ENCODE measurements at places on chromosomes 5 and 9.
A peak's percentile ranks its signal among the peaks of the same experiment; 100 is the strongest.

DNA sequence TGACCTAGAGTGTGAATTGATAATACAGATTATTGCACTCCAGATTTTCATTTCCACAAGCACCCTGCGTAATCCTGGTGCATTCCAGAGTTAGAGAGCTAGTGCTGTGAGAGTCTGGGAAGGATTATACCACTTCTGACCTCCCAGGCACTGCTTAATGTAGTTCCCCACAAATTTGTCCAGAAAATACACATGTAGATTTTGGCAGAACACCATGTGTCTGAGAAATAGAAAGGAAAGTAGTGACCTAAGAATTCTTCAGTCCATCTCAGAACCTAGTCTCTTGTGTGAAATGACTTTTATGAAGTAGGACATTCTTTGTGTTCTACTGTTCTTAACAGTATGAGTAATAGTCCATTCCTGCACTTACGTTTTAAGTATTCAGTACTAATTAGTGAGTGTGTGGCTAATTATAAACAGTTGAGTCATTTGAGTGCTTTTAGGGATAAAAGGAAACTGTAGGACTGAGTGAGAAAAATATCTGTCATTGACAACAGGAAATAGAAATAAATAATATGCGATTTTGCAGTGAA, 27.8 kb upstream of the PTPDC1 start:
- DNase-seq = peak; percentile 7

DNA sequence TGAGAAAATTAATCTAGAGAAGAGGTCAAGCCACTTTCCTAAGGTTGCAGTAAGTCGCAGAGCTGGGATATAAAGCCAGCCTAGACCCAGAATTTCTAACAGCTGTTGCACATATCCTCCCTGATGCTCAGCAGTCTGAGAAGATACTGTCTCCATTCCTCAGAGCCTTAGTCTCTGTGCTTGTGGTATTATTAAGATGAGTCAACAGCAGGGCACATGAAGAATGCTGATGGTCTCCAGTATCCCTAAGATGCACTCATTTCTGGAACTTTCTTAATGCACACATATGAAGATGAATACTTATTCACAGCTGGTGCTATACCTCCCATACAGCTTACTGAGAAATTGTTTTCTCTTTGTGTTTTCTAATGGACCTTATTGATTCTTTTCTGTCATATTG, 32.5 kb downstream of the SGCD start:
- peak; percentile 62 for DNase-seq

- DNase-seq = no peak
These were observed 1.4 kb downstream of the CDC37L1 start for GRCh38 chr9:4680750-4681149.

GRCh38 chr5:148446611-148447010, 62.9 kb downstream of the FBXO38 start:
- DNase-seq = no peak

DNA sequence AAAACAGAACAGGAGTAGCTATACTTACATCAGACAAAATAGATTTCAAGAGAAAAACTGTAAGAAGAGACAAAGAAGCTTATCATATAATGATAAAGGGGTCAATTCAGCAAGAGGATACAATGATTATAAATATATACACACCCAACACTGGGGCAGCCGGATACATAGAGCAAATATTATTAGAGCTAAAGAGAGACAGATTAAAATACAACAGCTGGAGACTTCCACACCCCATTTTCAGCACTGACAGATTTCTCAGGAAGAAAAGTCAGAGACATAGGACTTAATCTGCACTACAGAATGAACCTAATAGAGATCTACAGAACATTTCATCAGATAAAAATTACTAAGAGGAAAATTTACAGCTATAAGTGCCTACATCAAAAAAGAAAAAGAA, 35.7 kb downstream of the OXCT1 start:
- no peak for DNase-seq

- no peak for DNase-seq
These were observed 103.9 kb upstream of the NR5A1 start for GRCh38 chr9:124611106-124611505.

DNA sequence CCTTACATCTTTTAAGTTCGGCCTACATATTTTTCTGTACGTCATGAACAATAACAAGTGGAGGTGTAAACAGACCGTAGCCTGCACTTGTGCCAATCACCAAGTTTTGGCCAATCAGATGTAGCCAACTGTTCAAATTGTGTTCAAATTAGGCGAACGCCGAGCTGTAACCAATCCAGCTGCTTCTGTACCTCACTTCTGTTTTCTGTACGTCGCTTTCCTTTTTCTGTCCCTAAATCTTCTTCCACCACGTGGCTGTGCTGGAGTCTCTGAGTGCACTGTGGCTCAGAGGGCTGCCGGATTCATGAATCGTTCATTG, 26.4 kb downstream of the TRIM14 start:
- no peak for DNase-seq

DNA sequence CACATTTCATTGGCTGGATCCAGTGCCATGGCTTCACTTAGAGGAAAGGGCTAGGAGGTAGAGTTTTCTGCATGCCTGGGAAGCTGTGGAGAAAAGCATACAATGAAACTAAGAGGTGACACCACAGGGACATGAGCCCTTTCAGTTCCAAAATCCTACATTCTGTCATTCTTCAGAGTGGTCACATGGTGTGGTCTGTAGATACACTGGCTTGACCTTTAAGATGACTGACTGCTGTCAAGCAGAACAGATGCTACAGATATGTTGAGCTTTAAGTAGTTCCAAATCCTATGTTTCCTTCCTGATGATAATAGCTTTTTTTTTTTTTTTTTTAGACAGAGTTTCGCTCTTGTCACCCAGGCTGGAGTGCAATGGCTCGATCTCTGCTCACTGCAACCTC, 26.2 kb downstream of the DMRT3 start:
- no peak for DNase-seq

DNA sequence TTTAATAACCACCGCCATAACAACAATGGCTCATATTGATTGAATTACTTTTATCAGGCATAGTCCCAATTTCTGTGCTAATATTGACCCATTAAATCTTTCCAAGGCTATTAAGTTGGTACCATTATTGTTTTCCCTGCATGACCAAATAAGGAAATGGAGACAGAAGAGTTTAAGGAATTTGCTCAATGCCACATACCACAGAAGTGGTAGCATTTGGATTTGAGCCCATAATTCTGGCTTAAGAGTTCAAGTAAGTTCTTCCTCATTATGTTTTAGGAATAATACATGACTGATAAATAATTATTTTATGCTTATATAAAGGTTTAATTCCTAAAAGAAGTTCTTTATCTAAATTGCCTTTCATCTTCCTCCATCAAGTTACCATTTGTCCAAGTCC, 43.4 kb upstream of the HAPLN1 start:
- DNase-seq = no peak

GRCh38 chr9:11356067-11356466, 743.3 kb upstream of the PTPRD start:
- DNase-seq = no peak

DNA sequence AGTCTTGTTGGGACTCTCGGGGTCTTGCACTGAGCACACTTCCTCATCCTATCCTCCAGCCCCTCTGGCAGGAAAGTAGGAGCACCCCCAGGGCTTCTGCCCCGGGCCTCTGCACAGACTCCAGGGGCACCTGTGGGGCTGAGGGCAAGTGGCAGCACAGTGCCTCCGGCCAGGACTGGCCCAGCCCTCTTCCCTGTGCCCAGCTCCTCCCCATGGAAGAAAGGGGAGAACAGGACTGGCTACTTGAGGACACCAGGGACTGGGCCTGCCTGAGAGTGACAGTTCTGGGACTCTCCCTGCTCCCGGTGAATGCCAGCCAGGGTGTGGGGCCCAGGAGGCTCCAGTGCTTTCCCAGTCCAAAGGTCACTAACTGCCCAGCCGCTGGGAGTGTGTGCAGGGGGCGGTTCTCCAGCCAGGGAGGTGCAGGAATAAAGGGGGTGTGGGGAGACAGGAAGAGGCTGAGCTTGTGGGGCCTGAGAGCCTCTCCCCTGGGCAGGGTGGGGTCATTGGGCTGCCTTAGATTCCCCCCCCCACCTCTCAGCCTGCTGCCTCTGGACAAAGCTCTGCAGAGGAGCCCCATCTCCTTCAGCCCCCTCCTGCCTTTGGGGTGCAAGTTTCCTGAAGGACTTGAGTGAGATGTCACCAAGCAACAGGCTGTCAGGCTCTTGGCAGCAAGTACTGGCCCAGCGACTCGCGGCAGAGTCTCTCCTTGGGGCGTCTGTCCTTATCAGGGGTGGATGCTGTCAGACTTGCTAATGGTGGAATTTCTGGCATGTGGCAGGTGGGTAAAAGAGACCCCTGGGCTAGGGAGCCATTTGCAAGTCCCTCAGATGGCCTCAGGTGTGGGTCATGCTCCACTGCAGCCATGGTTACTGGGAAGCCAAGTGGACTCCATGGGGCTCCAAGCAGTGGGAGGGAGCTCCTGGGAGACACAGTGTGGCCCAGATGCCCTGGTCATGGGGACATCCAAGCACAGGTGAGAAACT, 19.1 kb upstream of the JADE2 start:
- no peak for DNase-seq

- no peak for DNase-seq
These were observed 291.8 kb upstream of the DAB2 start for GRCh38 chr5:39716532-39717028.

DNA sequence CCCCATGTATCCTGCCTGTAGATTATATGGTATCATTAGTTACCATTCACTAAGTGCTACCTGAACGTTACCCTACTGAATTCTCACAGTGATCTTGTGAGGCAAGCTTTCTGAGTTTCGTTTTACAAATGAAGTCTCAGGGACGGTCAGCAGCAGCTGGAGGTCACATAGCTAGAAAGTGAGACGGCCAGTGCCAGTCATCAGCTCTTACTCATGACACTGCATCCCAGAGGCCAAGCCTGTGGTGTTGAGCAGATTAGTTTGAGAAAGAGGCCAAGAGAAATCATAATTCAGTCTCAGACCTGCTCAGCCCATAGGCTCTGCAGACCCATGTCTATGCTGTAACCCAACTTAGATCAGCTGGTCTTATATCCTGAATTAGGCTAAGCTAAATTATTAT, 95.7 kb upstream of the EGFLAM start:
- DNase-seq = no peak

DNA sequence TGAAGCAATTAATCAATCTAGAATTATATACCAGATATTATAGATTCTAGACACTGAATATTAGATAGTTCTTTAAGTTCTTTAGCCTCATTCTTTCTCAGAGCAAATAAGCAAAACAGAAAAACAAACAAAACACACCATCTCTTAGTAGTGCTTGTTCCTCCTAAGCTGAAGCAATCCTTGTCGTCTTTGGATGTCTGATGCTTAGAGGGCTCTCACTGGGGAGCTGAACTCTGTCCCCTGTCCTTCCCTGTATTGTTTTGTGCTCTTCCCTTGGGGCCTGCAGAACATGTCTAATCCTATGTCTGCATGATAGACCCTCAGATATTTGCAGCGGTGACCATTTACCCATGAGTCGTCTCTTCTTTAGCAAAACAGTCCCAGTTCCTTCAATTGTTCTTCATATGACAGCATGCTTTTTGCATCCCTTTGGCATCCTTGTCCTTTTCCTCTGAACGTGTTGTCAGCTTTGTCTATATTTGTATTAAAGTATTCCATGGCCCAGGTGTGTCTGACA, 114.3 kb downstream of the ARHGEF28 start:
- no peak for DNase-seq

DNA sequence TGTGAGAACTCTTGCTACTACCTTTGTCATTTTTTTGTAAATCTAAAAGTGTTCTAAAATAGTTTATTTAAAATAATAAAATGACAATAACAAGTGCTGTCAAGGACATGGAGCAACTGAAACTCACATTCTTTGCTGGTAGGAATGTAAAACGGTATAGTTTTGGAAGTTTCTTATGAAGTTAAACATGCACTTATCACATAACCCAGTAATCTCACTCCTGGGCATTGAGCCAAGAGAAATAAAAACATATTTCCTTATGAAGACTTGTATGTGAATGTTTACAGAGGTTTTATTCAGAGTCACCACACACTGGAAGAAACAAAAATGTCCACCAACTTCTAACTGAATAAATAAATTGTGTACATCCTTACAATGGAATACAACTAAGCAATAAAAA, 46.0 kb upstream of the COL15A1 start:
- DNase-seq = no peak

GRCh38 chr5:177390363-177391300, 6.4 kb downstream of the SLC34A1 start:
- no peak for DNase-seq

GRCh38 chr9:88985616-88986015, 5.7 kb upstream of the S1PR3 start:
- DNase-seq = no peak

GRCh38 chr9:92608909-92609445, 61.0 kb downstream of the IPPK start:
- no peak for DNase-seq

DNA sequence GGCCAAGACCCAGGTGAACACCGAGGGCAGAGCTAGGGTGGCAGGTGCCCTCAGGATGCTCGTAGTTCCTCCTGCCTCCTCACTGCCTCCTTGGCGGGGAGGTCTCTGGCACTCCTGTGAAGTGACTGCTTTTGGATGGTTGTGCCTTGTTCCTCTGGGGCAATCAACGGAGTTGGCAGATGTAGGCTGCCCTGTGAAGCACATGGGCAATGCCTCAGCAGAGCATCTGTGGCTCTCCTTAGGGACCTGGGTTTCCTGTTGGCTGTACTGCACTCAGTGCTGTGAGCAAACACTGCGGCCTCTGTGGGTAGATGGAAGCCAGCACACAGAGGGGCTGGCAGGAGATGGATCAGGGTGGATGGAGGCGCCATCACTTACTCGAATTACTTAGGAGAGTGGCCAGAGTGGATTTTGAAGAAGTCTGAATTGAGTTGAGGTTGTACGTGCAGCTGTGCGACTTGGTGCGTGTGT, 71.4 kb upstream of the COL5A1 start:
- no peak for DNase-seq

DNA sequence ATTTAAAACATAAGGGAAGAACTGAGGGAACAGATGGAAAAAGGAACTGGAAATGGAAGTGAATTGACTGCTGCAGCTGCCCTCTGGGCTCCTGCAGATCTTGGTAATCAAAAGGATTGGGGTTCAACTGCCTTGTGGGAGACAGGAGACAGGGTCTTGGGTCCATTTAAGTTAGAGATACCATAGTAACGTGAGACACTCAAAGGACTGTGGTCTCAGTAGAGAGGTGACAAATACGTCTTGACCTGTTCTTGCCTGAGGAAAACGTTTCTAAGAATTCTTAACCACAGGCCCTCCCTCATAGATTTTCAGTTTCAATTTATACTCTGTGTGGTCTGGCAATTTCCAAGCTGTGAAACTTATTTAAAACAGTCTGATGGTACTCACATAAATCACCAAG, 100.8 kb upstream of the DHFR start:
- DNase-seq = no peak

GRCh38 chr9:93501406-93501805, 48.0 kb upstream of the FAM120AOS start:
- DNase-seq = no peak

DNA sequence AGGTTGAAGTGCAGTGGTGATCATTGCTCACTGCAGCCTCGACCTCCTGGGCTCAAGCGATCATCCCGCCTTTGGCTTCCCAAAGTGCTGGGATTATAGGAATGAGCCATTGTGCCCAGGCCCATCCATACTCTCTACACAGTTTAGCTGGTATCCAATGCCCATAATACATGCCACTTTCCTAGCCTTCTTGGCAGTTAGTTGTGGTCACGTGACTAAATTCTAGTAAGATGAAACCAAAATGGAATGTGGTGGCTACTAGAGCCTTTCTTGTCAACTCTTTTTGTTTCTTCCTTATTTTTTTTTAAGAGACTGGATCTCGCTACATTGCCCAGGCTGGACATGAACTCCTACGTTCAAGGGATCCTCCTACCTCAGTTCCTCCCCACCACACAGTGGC, 15.3 kb upstream of the KIF27 start:
- no peak for DNase-seq

All from AG04450 (cell line).